ENCODE measurements at places on chromosomes 7 and 10.

DNA sequence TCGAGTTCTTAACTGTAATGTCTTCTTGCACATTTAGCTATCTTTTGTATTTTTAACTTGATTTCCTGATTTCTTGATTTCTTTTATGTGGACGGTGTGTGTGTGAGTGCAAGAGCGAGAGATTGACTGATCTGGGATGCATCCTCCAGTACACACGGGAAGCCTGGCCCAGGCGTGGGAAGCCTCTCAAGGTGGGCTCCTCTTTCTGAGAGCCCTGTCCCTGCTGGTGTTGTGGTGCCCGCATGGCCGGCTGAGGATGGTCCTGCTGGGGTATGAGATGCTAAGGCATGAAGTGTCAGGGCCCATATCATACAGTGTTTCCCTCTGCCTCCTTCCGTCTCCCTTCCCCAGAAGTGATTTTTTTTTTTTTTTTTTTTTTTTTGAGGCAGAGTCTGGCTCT is 130.8 kb upstream of the TCERG1L start:
- no peak for DNase-seq

GRCh38 chr7:91491868-91492267 is 227.6 kb downstream of the FZD1 start:
- DNase-seq: no peak

DNA sequence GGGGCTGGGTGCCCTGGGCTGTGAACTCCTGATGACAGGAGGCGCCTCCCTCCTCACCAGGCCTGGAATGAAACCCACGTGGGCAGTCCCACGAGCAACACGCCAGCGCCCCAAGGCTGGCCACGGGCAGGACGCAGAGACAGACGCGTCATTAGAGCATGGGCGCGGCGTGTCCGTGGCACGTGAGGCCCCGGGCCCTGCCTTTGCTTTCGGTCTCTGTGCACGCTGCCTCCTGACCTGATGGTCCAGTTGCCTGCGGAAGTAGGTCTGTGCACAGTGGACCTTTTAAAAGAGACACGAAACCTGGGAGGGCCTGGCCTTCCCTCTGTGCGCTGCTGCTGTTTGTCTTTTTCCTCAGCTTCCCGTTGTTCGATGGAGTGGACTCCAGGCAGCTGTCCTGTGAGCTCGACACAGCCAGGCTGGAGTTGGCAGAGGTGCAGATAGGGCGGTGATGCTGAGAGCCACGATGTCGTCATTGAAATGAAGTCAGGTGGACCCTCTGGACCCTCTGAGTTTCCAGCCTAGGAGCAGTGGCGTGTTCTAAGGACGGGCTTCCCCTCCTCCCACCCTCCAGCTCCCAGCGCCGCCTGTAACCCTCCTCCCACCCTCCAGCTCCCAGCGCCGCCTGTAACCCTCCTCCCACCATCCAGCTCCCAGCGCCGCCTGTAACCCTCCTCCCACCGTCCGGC is 40.1 kb upstream of the CFAP46 start:
- DNase-seq: no peak

GRCh38 chr7:135685306-135686084 is 23.2 kb downstream of the STMP1 start:
- DNase-seq: no peak

GRCh38 chr7:155355745-155356144 is 58.1 kb downstream of the INSIG1 start:
- no peak for DNase-seq

DNA sequence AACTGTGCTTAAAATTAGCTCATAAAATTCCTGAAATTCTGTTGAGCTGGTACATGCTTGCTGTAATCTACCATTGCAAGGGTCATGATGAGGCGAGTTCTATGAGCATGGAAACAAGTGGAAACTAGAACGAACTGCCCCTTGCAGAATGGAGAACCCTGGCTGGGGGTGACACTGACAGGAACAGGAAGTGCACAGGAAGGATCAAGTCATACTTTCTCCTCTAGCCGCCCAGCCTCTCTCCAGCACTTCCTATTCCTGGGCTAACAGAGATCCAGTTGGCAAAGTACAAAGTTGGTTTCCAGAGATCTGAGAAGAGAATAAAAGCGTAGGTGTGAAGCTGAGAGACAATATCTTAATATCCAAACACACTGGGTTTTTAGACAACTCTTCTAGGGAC is 414.2 kb upstream of the PODXL start:
- no peak for DNase-seq

DNA sequence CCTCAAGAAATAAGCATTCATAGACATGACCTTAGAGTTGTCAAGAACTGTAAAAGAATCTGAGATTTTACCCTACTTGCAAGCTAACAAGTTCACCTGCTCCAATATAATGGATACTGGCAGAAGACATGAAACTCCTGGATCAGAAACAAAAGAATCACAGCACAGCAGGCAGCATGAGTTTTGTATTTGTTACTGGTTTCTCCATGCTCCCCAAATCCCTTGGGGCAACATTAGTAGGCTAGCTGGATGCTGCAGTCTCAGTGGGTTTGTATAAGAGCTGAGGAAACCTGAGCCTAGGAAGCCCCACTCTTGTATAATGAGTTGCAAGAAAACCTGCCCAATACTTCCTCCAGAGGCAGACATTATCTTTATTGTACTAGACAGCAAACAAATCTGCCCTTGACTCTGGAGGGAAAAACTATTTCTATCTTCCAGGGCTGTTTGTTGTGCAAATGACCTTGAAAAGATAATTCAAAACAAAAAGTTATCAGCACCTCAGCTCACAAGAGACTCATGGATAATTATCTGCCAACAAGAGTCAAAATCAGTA is 64.8 kb downstream of the ABLIM1 start:
- no peak for DNase-seq

GRCh38 chr10:124084708-124085107 is 8.7 kb downstream of the CHST15 start:
- no peak for DNase-seq

- DNase-seq: no peak
Measured at GRCh38 chr7:29162577-29162976, 16.2 kb upstream of the CPVL start.

DNA sequence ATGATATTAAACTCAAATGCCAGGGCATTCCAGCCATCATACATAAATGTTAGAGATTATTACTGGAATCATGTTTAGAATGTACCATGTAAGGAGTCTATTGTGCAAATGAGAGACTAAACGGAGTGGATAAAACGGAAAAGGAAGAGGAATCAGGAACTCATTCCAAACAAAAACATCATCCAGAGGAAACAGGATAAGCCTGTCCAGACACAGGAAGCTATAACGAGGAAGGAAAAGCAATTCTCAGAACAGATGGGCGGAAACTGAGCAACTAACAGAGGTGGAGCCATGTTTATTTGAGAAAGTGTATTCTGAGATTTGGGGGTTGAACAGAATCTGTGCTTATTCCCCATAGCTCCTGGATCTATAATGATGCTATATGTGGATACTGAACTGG is 52.3 kb upstream of the TRIM24 start:
- no peak for DNase-seq

DNA sequence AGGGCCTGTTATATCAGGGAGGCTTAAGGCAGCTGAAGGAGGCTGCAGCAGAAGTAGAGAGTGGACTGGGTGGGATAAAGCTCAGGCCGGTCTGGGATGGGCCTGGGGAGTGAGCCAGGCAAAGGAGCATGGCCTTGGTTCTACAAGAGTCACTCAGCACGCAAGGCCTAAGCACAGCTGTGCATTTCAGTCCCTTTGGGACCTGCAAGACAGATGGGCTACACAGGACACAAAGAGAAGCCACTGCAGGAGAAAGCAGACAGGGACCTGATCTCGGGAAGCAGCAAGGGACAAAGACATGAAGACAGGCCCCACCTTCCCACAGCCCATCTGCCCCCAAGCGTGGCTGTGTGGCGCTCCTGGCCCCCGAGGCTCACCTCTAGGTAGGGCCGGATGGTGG is 29.4 kb downstream of the RRP12 start:
- DNase-seq: no peak

DNA sequence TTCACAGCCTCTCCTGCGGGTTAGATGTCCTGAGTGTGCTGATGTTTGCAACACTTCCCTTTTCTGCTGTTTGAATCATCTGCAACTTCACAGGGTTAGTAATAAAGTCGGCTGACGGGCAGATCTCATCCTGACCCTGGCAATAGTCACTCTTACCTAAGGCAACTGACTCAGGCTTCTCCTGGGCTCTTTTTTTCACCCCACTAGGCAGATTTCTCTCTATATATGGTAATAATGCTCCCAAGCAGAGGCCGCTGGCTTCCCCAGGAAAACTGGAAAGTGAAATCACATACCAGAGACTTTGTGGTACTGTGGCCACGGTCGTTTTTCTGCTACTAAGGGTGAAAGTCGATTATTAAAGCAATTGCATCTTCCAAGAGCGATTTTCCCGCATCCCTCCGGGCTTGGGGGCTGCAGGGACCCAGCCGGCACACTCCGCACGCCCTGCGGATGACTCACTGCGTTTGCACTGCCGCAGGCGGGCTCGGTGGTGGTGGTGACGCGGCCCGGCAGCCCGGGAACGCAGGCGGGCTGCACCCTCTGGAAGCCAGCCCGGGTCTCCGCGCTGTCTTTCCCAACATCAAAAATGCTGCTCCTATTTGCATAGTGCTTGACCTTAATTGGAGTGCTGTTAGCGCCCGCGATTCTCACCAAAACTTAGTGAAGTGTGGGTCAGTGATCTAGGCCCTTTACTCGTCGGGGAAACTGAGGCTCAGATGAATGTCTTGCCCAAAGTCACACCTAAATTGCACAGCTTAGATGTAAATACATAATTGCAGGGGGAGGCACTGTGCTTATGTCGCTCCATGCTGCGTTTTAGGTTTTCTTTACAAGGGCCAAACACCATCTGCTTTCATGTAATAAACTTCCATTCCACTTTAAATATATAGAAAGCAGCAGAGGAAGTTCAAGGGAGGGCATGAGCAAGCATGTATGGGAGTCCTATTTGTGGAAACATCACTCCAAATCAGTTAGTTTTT is 47.6 kb upstream of the ITGB1 start:
- DNase-seq: no peak

DNA sequence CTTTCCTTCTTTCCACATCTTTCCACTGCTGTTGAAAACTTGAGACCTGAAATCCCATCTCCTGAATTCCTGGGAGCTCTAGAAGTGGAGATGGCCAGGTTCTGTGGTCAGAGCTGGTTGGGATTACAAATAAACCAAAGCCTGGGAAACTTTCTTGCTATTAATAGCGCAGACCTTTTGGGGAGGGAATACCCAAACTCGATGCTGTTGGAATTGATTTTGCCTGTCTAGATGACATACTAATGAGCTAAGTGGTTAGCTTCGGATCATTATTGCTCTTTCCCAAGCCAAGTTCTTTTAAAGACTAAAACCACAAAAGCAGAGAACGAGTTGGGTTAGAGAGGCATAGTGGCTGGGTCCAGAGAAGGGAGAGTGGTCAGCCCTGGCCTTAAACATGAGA is 76.6 kb downstream of the TCF7L2 start:
- DNase-seq: no peak

DNA sequence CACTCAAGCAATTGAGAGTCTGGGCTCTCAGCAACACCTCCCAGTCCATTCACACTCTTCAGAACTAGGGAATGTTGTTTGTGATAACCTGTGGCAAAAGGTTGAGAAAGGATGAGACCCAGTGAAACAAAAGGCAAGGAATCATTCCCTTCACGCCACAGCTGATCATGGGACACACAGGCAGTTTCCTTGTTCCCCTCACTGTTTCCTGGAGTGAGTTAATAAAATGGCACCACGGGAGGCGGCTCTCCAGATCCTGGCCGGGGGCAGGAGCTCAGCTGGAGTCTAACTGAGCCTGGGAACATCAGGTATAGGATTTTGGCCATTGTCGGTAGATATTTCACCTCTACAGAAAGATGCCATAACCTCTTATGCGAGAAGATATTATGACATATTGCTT is 107.3 kb upstream of the FAM171A1 start:
- DNase-seq: no peak

GRCh38 chr10:107894516-107894915 is 730.0 kb upstream of the SORCS1 start:
- DNase-seq: no peak

- peak; percentile 43 for DNase-seq
Measured at GRCh38 chr10:12849319-12850181, 152.0 kb downstream of the CCDC3 start.

GRCh38 chr7:135260470-135260869 is 26.8 kb downstream of the STRA8 start:
- no peak for DNase-seq

GRCh38 chr10:97328646-97329453 is 5.7 kb downstream of the FRAT2 start:
- DNase-seq: no peak

- no peak for DNase-seq
Measured at GRCh38 chr10:77490534-77491314, 146.9 kb downstream of the KCNMA1 start.

- no peak for DNase-seq
Measured at GRCh38 chr7:204326-204725, 12.0 kb downstream of the FAM20C start.
